Activated CD4-positive, alpha-beta memory T cell treated with anti-CD3 and anti-CD28 coated beads for 36 hours (primary cell): ENCODE measurements at places on chromosomes 11 and 22.

GRCh38 chr11:88597387-88597786 is 259.9 kb upstream of the CTSC start:
- DNase-seq, result no peak

- no peak for DNase-seq
These were observed 4.8 kb downstream of the PIM3 start for GRCh38 chr22:49965091-49966040.

DNA sequence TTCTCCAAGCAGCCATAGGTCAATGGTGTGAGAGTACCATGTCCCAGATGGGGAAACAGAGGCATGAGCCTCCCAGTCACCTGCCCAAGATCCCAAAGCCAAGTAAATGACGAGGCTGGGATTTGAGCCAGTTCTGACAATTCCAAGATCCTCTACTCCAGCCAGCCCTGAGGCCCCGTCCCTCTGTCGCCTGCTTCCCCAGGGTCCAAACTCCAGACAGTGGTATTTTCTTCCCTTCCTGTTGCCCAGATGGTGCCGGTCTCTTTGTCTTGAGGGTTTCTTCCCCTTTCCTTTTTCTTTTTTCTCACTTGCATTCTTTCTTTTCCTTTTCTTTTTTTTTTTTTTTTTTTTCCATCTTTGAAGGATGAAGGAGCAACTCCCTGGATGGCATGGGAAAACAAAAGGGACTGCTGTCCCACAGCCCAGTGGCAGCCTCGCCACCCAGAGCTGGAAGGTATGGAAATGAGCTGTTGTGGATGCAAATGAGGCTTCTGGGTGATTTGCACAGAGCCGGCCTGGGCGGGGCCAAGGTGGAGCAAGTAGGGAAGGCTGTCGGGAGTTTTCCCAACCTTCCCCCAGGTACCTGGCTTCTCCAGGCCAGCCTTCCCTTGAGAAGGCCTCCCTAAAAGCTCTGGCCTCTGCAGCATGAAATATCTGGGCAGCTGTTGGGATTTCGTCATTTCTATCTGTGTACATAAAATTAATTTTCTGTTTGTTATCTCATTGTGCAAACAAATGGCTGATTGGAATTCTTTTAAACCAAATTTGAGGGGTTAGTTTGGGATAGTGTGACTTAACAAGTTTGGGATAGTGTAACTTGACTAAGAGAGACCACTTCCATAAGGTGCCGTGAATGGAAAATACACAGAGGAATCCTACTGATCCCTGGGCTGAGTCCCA is 146.8 kb downstream of the MN1 start:
- DNase-seq, result no peak

GRCh38 chr11:70134490-70134889 is 56.4 kb downstream of the ANO1 start:
- DNase-seq, result no peak

DNA sequence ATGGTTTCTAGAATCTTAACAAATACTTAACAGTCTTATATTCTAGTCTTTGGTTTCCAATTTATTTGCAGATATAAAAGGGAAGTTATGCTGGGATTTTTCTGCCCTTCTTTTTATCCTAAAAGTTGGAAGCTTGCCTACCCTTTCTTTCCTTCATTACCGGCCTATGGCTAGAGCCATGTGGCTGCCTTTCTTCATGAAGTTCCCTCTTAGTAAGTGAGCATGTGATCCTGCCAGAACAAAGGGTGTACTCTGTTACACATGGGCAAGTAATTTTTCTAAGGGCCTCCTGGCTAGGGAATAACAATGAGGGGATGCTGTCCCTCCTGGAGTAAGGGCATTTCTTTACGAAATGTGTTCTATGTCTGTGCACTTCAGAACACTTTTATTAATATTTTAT is 252.1 kb upstream of the PITPNB start:
- DNase-seq, result no peak

DNA sequence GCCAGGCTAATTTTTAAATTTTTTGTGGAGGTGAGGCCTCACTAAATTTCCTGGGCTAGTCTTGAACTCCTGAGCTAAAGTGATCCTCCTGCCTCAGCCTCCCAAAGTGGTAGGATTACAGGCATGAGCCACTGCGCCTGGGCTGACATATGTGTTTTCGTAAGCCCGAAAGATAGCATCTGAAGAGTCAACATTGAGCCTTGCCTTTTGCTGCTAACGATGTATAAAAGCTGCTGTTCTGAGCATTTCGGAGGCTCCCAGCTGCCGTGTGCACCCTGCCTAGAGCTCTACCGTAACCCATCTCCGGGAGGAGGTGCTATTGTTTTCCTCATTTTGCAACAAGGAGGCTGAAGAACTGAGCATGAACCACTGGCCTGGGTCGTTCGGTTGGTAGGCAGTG is 18.1 kb upstream of the PPP6R3 start:
- DNase-seq, result no peak

GRCh38 chr22:46501701-46502100 is 35.7 kb downstream of the CELSR1 start:
- no peak for DNase-seq

DNA sequence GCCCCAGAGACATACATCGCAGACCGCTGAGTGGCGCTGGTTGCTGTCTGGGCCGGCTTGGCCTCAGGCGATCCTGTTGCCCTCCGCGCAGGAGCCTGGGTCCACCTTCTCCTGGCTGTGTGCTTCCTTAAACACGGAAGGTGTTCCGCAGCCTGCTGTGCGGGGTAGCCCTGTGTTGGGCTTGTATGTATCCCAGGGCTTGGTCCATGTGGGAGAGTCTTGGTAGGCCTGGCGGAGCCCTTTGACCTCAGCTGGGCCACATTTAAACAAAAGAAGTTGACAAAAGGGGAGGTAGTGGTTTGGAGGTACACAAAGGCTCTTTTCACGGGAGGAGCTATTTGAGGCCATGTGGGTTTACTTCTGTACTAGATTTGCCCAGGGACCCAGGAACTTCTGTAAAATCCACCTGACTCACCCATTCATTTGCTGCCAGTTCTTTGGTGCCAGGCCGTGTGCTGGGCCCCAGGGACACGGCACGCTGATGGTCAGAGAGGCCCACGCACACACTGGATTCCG is 11.0 kb upstream of the GRAMD4 start:
- DNase-seq, result no peak

DNA sequence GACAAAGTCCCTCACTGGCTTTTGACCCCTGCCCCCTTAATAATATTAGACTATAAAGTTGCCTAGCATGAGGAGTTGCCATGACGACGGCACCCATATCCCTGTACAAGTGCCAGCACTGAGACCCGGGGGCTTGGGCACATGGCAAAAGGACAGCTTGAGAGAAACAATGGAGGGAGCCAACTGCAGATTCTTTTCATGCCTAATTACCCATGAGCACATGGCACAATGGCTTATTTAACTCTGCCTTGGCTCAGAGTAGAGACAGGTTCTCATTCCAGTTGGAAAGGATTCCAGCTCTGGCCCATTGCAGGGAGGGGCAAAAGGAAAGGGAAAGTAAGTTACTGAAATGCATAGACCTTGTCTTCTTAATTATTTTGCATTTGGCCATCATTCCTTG is 261.2 kb upstream of the UBASH3B start:
- DNase-seq, result no peak

- DNase-seq, result no peak
These were observed 56.7 kb downstream of the SHISAL1 start for GRCh38 chr22:44256085-44256484.

DNA sequence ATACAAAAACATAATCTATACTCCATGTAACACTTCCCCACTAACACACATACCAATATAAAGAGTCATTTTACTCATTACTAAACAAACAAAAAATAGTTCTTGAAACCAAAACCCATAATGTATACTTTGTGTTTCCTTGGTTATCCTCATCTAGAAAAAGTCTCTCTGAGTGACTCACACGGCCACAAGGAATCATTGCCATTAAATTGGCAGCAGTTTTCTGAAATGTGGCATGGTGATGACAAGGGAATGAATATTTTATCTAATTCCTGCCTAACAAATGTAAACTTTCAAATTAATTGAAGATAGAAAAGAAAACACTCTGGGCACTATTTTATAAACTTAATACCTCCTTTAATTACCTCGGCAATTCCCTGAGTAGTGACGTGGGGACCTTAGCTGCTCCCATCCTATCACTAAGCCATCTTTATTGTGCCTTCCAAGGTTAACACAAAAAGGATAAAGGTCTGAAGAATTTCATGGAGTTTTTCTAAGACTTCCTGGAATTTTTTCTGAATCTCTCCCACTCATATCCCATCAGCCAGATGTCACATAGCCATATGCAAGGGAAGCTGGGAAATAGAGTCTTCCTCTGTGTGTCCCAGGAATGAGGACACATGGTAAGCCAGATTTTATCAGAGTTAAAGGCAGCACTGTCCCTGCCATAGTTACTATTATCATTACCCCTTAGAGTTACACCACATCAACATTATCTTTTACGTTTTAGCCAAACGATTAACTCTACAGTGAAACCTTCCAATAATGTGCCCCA is 857.2 kb upstream of the TENM4 start:
- DNase-seq, result no peak

DNA sequence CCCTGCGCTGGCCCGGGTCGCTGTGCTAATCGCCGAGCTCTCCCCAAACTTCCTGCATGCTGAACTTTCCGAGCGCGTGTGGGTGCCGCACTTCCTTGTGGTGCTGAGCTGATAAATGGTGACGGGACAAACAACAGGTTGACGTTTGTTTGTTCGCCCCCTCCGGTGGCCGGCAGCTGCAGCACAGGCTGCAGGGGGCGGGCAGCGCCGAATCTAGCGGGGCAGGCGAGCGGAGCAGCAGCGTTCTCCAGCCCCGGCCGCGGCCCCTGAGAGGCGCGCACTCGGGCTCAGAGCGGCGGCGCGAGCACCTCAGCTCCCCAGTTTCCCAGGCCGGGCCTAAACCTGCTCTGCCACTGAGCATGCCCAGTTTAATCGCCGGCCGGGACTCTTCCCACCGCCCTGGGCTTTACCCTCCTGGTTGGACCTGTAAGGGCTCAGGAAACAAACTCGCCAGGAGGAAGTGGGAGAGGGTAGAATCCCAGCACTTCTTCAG is at the start of gene PDGFD:
Gene PDGFD (minus strand): TSS at position 120 of the 493 bp plus-strand sequence.
- peak; percentile 12 for DNase-seq

GRCh38 chr11:33867996-33868646 is 23.8 kb downstream of the LMO2 start:
- no peak for DNase-seq

- no peak for DNase-seq
These were observed 85.3 kb upstream of the MYO18B start for GRCh38 chr22:25656724-25657123.

DNA sequence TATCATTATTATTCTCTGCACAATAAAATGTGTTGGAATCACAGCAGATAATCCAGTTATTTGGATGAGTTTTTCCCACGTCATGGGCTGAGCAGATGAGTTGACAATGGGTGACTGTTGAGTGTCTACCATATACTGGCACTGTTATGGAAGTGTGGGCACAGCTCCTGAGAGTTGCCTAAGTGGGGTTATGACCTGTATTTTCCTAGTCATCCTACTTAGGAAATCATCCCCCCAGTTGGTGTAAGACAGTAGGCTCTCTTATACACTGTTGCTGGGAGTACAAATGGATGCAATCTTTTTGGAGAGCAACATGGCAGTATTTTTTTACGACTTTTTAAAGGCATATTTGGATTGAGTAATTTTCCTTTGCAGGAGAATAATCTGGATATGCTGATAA is 66.4 kb downstream of the TRAF6 start:
- no peak for DNase-seq

DNA sequence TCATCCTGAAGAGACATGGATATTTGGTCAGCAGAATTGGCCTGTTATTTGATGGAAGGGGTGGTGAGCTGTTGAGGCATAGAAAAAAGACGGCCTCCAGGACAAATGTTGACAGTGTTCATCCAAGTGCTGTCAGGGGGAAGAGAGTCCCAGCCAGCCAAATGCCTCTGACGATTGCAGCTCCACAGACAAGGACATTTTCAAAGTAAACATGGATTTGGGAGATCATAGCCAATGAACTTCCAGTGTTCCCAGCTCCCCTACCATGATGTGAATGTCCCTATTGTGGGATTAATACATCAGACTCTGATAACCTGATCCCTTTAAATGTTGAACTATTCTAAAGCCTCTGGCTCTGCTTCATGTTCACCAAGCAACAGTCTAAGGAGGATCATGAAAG is 31.2 kb upstream of the PSMA1 start:
- DNase-seq, result no peak

GRCh38 chr11:64059339-64060140 is 23.8 kb downstream of the FLRT1 start:
- no peak for DNase-seq

DNA sequence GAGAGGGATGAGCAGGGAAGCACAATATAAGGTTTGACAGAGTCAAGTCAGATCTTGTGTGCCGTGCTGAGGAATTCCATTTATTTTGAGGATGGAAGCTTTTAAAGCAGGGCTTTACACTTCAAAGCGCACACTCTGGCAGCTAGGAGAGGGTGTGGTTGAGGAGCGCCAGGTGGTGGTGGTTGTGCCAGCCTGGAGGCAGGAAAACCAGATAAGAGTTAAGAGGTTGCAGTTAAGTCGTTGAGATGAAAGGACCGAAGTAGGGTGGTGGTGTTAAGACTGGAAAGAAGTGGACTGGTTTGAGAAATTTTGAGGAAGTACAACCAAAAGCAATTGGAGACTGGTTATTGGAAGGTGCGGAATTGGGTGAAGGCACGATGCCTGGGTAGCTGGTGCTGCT is 231.6 kb upstream of the TBCEL start:
- no peak for DNase-seq
